ACHN (cell line): ENCODE measurements at places on chromosomes 1 and 21.

DNA sequence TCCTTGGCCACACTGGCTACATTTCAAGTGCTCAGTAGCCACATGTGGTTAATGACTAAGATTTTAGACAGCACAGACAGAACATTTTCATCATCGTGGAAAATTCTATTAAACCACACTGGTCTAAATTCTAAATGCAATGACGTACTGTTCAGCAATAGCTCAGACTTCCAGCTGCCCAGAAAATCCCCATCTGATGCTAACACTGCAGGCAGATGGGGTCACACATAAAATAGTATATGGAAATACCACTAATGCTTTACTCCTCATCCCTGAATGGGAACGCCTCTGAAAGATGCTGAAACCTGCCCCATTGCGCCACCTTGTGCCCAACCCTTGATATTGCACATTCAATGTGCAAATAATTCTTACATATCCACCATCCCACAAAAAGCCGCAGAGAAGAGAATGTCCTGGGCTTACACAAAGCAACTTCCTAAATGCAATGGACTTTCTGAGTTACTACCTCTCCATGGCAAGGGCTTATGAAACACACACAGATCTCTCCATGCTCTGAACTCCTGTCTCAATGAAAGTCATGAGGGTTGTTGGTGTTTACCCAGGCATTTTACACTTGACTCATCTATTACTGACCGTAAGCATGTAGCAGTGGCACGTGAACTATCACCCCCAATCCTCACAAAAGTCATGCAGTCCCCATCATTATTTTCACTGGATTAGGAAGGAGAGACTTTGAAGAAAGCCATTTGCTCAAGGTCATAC lies 20.3 kb upstream of the SLC5A9 start:
- peak; percentile 53 for DNase-seq

- DNase-seq = peak; percentile 14
These were observed 1.3 kb upstream of the RCOR3 start for GRCh38 chr1:211257826-211258225.

DNA sequence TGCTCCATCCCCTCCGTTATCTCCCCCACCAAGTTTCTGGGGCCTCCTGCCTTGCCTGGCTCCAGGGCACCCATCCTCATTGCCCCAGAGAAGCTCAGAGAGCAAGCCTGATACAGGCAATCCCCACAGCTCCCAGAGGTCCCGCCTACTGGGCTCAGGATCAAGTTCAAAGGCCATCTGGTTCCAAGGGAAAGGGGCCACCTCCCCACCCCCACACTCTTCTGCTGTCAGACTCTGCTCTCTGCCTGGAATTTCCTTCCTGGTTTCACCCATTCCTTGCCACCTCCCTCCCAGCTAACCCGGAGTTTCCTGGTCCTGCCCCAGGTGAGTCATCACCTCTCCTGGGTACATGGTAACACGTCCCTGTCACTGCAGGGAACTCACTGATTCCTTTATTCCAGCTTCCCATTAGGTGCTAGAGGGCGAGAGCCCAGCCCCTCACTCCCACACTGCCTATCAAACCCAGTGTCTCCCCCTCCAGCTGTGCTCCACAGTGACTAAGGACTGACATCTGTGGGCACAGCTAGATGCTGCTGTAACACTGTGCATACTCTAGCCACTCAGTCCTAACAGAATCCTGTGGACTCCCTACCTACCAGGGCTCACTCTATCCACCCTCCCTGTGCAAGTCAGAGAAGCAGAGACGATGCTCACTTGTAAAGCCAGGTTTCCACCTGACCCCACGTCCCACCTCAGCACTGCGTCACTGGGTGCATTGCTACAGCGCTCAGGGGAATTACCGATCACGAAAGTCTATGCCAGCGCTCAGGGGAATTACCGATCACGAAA lies 21.8 kb downstream of the RSPH1 start:
- peak; percentile 69 for DNase-seq

GRCh38 chr1:179586107-179586823 lies 5.4 kb upstream of the TDRD5 start:
- DNase-seq = peak; percentile 76
